Osteoblast (primary cell): ENCODE measurements at places on chromosomes 12 and 14. TPM values are rescaled to one million over a fixed set of nuclear protein-coding genes. Genes with fewer than 3 reads are reported as not detected.

The GLI1 gene
- 0.29 and 0.36 TPM in 2 replicates for total RNA-seq

The AICDA gene
- not detected in 2 replicates for total RNA-seq

The HVCN1 gene
- 2.1 and 2.9 TPM in 2 replicates for total RNA-seq

The SLC25A29 gene
- 11.8 and 19.9 TPM in 2 replicates for total RNA-seq

The GOLGA3 gene
- total RNA-seq = 102 and 127 TPM in 2 replicates

The DEPDC4 gene
- total RNA-seq = 0.36 and 1.5 TPM in 2 replicates

The PPP2R5C gene
- 101 and 111 TPM in 2 replicates for total RNA-seq

GRCh38 chr14:53127832-53128231, 25.3 kb downstream of the DDHD1 start:
- no peak for DNase-seq

DNA sequence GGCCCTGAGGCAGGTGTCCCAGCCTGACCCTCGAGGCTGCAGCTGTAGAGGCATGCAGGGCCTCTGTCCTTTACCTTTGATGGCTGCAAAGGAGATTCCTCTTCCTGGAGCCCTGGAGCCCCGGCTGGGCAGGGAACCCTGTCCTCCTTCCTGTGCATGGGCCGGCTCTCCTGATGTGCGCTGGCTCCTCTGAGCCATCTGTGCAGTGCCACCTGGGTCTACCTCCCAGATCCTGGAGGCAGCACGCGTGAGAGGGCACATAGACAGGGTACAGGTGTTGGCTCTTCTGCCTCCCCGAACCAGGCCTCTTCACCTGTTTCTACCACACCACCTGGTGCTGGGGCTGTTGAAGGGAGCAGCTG, 115.1 kb downstream of the BEGAIN start:
- no peak for DNase-seq

DNA sequence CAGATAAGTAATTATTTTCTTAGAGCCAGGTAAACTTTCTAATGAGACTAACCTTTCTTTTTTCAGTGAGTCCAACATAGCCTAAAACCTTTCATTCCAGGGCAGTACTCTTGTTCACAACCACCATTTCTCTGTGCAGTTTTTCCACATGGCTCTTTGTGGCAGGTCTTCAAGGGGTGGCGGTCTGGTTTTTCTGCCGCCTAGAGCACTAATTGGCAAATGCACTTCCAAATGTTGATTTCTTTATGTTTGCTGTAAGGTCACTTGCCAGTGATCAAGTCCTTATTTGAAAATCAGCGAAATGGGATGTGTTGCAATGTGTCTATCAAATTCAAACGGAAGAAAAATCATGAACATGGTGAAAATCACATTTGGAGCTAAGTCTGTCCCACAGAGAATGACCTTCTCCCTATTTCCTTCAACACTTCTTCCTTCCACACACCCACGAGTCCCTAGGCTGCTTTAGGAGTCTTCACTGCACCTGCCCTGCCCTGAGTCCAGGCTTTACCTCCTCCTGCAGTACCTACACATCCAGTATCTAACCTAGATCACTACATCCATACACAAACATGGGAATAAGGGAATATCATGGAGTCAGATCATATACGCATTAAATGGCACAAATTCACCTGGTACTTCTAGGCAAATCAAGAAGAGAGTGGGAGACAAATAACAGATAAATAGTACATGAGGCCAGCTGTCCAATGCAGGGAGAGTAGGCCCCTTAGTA, 1.9 kb downstream of the SRGAP1 start:
- DNase-seq = peak; percentile 49

GRCh38 chr12:79299447-79300198, 391.1 kb downstream of the PAWR start:
- no peak for DNase-seq

DNA sequence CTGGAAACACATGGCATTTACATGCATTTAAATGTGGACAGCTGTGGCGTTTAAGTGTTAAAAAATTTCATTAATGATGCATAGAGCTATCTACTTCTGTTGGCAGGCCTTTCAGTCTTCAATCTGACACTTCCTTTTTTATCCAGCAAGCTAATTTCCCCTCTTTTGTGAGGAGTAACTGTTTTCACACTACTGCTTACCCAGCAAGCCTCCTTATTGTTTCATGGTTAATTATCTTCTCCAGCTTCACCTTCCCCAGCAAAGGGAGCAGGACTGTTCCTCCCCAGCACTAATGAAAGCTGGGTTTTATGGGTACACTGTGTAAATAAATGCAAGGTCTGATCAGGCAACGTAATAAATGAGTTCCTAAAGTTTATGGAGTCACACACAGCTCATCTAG, 129.4 kb upstream of the NPAS3 start:
- no peak for DNase-seq

DNA sequence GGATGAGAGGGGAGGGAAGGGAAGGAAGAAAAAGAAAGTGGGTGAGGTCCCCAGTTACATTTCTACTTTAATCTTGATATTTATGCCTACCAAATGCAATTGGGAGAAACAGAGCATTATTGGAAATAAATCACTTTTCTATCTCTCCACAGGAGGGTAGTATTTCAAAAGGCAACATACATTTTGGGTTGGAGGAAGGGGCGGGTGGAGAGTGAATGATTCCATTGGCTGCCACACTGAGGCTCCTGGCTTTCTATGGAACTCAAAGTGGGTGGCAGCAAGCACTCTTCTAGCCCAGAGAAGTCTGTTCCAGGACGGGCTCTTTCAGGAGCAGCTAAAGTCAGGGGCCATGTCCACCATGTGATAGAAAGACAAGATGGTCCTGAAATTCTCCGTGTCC, 441.3 kb downstream of the DAD1 start:
- DNase-seq = no peak

DNA sequence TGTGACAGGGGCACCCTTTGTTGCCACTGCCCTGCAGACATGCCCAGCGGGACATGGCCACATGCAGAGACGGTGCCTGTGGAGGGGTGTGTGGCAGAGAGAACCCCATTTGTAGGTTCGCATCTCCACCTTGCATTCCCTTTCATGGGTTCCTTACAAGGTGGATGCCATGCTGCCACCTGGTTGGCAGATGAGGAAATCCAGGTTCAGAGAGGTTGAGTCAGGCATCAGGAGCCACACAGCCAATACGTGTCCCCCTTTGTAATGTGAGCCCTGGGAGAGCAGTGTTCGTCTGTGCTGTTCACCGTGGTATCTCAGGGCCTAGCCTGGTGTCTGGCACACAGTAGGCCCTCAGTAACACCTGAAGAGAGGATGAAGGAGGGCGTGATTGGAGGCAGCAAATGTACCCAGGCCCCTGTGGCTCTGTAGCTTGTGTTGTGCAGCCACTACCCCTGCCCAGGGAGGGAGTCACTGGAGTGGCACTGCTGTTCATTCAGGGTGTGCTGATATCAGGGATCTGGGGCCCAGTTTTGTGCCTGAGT, 9.1 kb downstream of the SH2B3 start:
- DNase-seq = peak; percentile 75

- DNase-seq = no peak
Measured at GRCh38 chr12:27431185-27431584, 15.4 kb upstream of the SMCO2 start.

DNA sequence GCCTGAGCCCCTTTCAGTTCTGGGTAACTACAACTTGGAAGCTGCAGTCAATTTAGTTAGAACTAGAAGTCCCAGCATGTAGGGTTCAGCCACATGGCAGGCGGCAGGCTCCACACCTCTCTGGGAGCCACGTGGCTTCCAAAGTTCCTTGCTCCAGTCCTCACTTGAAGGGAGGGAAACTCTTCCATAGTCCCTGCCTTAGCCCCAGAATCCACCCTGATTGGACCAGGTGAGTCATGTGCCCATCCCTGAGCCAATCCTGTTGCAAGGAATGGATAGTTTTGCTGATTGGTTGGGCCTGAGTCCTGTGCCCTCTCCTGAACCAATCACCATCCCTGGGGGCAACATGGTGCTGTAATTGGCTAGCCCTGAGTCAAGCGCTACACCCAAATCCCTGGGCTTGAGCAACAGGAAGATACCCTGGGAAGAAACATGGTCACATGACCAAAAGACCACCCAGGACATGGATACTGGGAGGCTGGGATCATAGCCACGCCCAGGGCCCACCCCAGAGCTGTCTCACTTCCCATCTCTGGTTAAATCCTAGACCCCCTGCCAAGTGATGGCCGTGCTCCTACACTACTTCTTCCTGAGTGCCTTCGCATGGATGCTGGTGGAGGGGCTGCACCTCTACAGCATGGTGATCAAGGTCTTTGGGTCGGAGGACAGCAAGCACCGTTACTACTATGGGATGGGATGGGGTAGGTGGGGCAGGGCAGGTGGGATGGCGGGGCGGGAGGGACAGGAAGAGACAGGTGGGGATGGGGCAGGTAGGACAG, 154.7 kb downstream of the ADGRD1 start:
- peak; percentile 73 for DNase-seq

DNA sequence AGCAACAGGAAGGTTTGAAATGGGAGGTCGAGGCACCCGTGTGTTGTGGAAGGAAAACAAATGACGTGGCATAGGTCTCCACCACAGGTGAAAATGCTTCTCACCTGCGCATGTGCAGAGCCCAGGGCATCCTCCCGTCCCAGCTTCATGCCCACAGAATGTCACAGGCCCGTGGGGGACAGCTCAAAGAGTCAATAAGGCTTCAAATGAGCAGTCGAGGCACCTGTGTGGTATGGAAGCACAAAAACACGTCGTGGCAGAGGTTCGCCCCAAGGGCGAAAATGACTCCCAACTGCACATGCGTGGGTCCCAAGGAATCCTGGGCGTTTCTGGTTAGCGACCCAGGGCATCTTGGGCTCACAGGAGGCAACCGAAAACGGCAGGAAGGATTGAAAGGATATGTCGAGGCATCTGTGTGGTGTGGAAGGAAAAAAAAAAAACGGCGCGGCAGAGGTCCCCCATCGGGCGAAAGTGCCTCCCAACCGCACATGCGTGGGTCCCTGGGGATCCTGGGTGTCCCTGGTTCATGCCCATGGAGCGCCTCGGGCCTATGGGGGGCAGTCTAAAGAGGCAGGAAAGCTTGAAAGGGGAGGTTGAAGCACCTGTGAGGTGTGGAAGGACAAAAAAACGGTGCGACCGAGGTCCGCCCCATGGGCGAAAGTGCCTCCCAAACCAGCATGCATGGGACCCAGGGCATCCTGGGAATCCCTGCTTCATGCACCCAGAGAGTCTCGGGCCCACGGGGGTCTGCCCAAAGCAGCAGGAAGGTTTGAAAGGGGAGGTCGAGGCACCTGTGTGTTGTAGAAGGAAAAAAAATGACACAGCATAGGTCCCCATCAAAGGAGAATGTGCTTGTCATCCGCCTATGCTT, 578.5 kb downstream of the ALG10 start:
- DNase-seq = peak; percentile 66

- DNase-seq = no peak
Measured at GRCh38 chr12:65911321-65911720, 87.0 kb downstream of the HMGA2 start.

DNA sequence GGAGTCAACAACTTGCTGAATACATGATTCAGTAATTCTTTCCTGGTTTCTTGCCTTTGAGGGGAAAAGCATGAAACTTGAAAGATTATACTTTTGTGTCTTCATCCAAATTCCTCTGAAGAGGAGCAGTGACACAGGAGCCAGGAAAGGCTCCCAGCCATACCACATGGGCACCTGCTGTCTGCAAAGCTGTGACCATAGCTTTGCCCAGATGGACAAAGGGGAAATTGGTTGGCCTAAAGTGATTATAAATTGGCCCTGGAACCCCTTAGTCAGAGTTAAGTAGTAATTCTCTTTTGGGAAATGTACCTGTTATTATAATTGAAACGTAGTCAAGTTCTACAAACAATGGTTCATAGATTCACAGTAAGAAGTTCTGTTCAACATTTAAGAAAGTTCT, 44.3 kb upstream of the DCN start:
- no peak for DNase-seq

DNA sequence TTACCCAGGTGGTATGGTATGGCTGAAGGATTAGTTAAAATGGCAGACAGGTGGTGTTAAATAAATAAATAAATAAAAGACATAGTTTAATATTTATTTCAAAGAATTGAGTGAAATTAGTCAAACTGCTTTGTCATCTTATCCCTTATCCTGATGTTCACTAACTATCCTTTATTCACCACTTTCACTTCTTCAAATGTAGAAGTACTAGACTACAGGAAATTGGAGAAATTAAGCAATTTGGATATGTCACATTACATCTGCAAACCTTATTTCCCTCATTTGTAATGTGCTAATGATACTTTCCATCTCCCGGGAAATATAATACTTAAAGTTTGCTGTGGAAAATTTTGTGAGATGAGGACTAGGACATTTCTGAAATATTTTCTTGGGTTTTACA, 1195.7 kb downstream of the LRFN5 start:
- DNase-seq = no peak

DNA sequence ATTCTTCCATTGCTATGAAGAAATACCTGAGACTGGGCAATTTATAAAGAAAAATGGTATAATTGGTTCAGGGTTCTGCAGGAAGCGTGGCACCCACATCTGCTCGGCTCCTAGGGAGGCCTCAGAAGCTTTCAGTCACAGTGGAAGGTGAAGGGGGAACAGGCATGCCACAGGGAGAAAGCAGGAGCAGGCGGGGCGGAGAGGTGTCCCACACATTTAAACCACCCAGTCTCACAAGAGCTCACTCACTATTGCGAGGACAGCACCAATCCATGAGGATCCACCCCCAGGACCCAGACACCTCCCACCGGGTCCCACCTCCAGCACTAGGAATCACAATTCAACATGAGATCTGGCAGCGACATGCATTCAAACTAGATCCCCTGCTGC, 56.0 kb upstream of the C14orf180 start:
- no peak for DNase-seq

DNA sequence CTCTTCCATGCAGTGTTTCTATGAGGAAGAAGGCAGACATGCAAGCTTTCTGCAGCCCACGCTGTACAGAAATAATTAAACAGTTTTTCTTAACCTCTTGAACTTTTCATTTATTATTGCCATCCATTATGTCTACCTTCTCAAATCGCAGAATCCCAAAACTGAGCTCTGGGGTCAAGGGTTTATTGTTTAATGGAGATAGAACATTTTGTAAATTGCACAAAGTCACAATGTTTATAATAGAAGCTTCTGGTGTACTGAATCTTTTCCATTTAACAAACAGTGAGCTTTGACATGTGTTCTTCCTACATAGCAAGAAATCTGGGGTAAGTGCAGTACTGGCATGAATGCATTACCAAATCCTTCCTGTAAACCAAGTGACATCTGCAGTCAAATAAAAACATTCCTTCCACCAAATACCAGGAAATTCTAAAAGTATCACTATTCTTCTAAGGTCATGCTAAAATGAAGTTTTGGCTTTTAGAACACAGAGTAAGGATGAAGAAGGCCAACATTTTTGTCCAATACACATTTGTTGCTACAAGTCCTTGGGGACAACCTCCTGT, 385.3 kb upstream of the DDHD1 start:
- no peak for DNase-seq
